ENCODE measurements at places on chromosomes 7 and 10.

GRCh38 chr10:1003884-1004670, 15.8 kb downstream of the GTPBP4 start:
- DNase-seq, result no peak

DNA sequence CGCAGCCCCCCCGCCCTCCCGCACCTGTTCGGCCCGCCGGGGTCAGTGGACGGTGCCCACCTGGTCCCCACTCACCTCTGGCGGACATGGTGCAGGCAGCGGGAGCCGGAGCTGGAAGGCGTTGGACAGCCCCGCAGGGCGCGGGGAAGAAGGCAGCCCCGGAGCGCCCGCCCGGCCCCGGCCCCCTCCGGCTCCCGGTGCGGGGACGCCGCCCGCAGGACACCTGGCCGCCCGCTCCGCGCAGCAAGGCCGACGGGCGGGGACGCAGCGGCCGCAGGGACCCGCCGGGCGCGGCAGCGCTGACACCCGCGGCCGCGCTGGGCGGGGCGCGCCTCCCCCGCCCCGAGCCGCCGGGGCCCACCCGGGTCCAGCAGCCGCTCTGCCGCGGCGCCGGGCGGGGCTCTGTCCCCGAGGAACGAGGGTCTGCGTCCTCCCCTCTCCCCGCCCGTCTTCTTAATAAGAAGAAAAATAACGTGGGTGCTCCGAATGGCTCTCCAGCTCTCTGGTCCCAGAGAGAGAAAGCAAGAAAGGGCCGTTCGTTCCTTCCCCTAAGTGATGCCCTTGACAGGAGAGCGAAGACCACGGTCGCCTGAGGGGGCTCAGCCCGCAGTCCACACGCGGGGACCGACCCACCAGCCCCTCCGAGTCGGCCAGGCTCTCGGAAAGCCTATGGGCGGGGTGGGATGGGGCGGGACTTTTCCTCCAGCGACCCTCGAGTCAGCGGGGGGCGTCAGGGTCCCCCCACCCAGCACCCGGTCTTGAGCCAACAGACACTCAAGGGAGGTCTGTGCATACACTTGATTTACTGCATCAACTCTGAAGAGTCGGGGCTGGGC, 53.4 kb upstream of the FHIP2A start:
- no peak for DNase-seq

- DNase-seq, result no peak
Observed at GRCh38 chr10:97494151-97494550, 4.1 kb downstream of the MMS19 start.

- no peak for DNase-seq
Observed at GRCh38 chr10:13942035-13942434, 355.3 kb downstream of the PRPF18 start.

GRCh38 chr7:36304099-36304425, 85.6 kb upstream of the ANLN start:
- no peak for DNase-seq

DNA sequence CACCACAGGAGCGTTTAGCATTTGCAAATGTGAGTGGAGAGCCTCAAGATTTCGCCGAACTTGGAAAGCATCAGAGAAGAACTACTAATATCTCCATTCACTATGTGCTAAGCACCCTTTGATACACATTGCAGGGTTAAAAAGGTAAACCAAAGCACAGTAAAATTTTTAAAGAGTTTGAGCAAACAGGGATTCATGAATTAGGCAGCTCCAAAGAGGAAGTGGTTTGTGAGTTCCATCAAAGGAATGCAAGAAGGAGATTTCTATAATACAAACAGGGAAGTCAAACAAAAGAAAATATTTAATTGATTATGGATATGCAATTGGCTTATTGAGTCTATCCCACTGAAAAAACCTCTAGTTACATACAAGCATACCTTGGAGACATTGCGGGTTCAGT, 81.1 kb upstream of the TMEM72 start:
- DNase-seq, result no peak

DNA sequence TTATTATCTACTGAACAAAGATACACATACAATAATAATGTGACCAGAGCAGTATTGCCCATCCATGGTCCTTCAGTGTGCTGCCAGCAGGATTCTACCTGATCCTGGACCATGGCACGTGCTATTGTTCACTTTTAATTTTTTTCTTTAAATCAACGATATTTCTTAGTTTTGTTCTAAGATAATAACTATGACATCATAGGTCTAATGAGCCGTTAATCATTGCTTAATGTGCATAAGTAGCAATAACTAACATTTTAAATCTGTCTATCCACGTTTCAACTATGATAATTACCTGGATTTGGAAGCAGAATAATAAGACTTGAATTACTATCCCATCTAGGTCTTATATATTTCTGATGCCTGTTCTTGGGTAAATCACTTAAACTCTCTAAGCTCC, 253.8 kb downstream of the SORCS1 start:
- no peak for DNase-seq

GRCh38 chr10:69232252-69232651, 12.1 kb downstream of the HKDC1 start:
- peak; percentile 58 for DNase-seq

GRCh38 chr7:22633286-22633953, 93.6 kb upstream of the IL6 start:
- peak; percentile 21 for DNase-seq

DNA sequence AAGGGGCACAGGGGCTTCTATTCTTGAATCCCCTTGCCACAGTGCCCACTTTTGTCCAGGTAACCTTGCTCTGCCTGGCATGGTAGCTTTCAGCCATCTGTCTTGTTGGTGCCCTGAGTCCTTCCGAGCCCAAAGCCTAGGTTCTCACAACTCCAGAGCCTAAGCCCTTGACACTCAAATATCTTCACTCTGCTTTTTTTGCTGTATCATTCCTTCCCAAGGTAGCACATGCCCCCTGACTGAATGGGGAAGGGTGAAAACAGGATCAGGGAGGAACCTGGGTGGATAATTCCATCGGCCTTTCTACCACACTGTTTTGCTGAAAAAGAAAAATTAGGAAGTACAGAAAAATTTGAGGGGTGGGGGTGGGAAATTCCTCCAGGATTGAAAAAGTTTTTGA, 37.6 kb downstream of the LDB3 start:
- no peak for DNase-seq

DNA sequence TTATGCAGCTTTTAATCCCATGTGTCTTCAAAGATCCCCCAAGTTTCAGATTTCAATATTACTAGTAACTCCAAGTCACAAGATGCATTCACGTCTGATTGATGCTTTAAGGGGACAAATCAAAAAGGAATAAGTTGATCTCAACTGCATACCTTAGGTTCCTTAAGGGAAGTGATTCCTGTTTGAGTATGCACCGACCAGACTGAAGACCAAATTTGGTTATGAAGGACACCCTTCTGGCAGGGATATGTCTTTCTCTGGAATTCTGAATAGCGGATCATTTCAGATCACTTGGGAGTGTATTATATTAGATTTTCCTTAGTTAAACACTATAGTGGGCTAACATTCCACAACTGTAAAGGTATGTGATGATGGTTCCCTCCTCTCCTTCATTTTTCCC, 4.3 kb downstream of the KIF5B start:
- no peak for DNase-seq

DNA sequence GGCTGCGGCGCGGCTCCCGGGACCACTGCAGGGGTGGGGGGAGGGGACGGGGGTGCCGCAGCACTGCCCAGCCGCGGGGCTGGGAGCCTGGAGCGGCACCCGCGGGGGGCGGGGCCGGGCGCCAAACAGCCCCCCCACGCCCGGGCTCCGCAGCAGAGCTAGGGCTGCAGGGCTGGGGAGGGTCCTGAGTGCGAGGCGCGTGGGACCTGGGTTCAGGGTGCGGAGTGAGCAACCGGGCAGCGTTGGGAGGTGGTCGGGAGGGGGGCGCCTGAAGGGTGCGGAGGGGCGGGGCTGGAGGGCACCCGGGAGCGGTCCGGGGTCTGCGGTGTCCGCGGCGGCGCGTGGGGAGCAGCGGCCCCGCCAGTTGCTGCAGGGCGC, 528 bp downstream of the CAMK2G start:
- no peak for DNase-seq

DNA sequence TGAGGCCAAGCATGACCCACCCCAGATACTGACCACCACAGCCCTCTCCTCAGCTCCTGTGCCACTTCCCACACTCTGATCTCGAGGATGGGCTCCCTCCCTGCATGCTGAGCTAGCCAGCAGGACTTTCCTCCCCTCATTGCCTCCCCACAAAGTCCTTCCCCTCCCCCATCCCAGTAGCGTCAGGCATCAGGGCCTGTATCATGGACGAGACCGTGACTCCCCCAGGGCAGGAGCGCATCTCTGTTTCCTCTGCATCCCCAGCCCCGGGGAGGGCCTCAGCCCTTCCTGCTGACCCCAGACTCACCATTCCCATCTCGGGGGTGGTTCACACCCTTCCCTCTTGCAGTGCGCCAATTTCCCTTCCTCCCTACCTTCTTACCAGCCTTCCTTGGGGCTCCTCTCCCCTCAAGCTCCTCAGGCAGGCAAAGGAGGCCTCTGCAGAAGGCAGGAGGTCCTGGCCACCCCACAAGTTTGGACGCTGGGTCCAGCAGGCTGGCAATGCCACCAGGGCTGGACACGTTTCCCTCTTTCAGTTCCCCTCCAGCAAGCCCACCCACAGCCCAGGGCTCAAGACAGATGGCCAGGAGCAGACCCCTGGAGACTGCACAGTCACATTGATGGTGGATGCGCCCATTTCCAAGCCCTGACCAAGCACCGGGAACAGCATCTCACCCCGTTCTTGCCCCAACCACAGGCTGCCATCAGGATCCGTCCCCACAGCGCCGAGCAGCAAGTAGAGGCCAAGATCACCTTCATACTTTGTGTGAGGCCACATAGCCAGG, 36.5 kb downstream of the GRID1 start:
- no peak for DNase-seq

GRCh38 chr7:130966246-130967009, 232.4 kb upstream of the KLF14 start:
- no peak for DNase-seq

GRCh38 chr7:129698516-129699418, 87.2 kb downstream of the NRF1 start:
- no peak for DNase-seq

DNA sequence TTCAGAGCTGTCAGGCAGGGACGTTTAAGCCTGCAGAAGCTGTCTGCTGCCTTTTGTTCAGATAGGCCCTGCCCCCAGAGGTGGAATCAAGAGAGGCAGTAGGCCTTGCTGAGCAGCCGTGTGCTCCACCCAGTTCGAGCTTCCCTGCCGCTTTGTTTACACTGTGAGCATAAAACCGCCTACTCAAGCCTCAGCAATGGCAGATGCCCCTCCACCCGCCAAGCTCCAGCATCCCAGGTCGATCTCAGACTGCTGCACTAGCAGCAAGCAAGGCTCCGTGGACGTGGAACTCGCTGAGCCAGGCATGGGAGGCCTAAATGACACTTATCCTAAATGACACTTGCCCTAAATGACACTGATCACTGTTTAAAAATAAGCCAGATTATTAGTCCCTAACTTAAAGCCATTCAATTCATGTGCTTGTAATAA, 6.8 kb upstream of the ASB15 start:
- DNase-seq, result no peak

DNA sequence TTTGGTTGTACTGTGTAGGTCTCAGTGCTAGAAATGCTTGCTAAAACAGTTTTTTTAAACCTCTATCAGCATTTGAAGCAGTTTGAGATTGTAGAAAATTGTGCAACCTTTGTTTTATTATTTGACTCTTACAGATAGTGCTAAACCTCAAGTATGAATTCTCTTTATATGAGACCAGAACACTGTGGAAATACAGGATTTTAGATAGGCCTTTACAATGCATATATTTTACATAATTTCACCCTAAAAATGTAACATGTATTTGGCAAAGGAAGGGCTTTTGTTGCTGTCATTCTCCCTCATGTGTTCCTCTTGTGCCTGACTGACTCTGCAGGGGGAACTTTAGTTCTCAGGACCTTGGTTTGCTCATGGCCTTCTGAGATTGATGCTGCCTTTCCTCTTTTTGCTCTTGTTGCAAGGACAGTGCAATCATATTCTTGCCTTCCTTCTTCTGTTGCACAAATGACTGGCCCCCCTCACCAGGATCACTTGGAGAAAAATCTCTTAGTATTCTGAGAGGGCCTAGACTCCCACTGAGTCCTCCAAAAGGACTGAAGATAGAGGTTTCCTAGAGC, 188.7 kb downstream of the PPP1R9A start:
- DNase-seq, result no peak

DNA sequence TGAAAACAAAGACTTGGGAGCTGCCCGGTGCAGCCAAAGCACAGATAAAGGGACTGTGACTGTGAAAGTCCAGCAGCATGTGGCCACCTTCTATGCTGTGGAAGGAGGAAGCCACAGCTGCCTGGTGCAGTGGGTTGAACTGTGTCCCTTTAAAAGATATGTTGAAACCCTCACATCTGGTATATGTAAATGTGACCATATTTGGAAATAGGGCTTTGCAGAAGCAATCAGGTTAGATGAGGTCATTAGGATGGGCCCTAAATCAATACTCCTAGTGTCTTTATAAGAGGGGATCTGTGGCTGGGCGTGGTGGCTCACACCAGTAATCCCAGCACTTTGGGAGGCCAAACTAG, 136.9 kb downstream of the GLI3 start:
- peak; percentile 47 for DNase-seq

GRCh38 chr10:104067525-104067924, 18.2 kb downstream of the COL17A1 start:
- DNase-seq, result no peak

DNA sequence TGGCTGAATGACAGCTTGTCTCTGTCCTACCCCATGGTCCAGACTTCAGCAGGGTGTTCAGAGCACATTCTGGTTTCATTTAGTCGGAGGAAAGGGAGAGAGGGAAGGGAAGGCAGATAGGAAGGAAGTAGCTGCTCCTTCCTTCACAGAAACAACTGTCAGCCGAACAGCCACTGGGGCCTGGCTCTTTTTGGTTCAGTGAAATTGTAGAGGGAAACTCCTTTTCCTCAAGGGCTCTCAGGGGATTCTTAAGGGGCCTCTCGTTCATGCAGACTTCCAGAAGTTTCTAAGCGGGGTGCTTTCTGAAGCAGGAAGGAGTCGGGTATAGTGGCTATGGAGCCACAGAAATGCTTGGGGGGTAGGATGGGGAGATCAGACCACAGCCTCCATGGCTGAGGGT, 56.4 kb downstream of the TLL2 start:
- DNase-seq, result no peak

- DNase-seq, result no peak
Observed at GRCh38 chr10:49369216-49370162, 26.4 kb downstream of the DRGX start.

DNA sequence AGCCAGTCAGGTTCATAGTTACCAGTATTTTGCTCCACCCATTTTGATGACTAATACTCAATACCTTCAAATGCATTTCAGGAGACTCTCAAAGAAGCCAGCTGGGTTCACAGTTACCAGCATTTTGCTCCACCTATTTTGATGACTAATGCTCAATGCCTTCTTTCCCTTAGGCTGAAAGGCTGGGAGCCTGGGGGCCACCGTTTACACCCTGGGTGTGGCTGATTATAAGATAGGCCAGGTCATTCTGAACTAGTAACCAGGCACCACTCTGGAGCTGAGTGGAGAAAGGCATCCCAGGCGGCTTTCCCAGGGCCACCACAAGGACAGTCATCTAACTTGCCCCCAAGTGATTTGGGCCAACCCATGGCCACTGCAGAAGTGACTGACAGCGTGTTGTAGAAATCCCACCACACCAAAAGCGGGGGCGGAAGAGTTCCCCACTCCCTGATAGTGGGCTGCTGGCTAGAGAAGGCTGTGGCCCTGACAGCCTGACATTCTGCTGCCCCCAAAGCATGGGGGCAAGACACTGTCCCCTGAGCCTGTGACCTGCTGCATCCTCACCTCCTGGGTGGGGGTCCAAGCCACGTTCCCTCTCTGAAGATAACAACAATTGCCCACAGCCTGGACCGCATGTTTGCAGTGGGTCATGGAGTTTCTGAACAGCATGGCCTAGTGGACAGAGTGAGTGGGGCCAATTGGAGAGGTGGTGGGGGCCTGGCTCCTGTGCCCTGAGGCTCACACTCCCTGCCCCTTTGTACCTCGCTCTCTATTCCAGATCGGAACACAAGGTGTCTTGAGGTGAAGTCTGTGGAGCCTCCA, 23.0 kb upstream of the ZNF488 start:
- DNase-seq, result no peak
